ENCODE measurements at places on chromosomes 12 and 14.

DNA sequence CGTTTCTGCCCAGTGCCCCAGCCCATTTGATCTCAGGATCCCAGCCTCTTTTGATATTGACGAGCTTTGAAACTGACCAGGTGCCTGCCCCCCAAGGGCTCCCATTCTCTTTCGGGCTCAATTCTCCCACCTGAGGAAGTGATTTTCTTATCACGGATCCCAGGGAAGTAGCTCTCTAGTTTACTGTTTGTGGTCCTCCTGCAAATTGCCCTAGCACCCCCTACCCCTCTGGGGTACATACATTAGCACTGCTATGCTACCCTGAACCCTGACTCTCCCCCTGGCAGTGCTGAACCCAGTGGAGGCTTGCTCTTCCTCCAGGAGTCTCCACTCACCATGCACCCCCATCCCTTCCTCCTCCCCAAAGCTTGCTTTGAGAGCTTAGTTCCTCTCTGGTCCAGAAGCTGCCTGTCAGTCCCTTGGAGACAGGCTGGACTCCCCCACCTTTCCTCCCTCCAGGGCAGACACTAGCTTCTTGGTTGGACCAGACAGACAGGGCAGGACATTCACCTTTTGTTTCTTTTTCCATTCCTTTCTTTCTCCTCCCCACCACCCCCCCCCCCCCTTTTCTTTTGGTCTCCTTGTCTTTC is 4.4 kb upstream of the TBX3 start:
- DNase-seq = no peak

GRCh38 chr12:127416796-127417195 is 850.2 kb upstream of the TMEM132C start:
- DNase-seq = no peak

DNA sequence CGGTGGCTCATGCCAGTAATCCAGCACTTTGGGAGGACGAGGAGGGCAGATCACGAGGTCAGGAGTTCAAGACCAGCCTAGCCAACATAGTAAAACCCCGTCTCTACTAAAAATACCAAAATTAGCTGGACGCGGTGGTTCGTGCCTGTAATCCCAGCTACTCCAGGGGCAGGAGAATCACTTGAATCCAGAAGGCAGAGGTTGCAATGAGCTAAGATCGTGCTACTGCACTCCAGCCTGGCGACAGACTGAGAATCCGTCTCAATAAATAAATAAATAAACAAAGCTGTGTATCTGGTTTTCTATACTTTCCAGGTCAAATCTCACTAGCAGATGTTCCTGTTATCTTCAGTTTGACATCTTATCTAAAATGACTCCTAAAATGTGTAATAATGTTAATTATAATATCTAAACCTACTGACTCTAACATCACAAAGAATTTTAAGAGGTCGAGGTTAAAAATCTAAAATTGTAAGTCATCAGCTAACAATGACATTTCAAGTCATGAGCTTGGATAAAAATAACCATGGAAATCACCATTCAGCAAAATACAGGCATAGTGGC is 2.4 kb upstream of the SRP54 start:
- DNase-seq = no peak

DNA sequence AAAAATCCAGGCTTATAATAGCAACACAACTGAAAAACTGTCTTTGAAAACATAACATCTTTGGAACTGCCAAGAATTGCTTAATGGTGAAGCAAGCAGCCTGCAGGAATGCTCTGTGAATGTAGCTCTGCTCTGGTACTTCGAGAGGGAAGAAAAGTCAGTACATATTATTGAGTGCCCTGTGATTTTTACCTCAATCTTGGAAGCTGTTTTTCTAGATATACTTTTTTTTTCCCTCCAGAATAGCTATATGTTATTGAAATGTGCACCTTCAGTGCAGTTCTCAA is 508.1 kb downstream of the PCNX1 start:
- no peak for DNase-seq

DNA sequence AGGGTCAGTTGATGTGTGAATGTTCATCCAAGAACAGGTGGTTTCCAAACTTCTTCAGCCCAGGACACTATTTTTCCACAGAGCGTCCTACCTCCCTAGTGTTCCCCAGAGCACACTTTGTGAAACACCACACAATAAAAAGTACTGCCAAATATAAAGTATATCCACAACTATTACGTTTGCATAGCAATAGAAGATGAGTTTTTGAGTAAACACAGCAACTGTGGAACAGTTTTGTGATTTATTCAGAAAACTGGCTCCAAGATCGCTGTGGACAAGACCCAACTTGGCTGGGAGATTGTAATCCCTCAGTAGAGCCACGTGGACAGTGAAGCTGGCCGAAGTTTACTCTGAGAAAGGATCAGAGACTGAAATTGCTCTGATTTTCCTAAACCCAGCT is 14.5 kb upstream of the MAP1LC3B2 start:
- DNase-seq = no peak

DNA sequence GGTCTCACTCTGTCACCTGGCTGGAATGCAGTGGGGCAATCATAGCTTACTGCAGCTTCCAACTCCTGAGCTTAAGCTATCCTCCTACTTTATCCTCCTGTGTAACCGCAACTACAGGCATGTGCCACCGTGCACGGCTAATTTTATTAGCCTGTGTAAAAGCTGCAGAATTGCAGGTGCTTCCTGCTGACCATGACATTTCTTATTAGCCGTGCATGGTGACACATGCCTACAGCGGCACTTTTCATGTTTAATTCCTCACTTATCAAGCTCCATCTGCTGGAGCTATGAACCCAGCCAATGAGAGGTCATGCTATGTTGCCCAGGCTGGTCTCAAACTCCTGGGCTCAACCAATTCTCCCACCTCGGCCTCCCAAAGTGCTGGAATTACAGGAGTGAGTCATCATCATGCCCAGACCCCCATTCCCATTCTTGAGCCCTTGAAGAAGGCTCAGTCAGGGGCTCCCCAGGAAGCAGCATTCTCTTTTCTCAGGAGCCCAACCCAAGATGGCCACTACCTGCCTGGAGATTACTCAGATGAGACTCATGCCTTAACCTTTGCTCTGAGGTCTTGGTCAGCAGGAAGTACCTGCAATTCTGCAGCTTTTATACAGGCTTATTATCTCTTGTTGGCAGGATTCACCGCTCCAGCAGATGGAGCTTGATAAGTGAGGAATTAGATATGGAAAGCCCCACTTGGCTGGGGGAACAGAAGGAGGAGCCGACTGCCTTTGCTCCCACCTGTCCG is 503.2 kb downstream of the MED13L start:
- DNase-seq = no peak

DNA sequence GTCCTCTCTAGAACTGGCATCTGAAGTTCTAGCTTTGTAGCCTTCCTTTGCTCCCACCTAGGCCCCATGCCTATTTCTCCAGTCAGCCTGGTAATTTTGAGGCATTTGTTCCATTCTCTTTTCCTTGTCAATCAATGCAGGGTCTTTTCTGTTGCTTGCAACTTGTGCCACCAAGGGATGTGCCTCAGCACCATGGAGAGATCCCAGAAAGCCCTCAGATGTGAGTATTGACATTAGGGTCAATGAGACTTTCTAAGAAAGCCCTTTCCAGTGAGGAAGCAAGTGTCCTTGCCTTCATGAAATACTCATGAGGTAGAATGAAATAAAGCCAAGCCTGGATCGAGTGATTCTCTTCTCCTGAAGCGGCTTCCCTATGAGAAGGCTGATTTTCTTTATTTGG is 213.9 kb downstream of the SLC15A4 start:
- DNase-seq = no peak

Measured in CD4-positive, alpha-beta T cell treated with Interleukin-12 subunit alpha and Interleukin-12 subunit beta, for 1 hour (primary cell).